Neural progenitor cell (in vitro differentiated cells): ENCODE measurements at places on chromosomes 6 and 20. TPM values are rescaled to one million over a fixed set of nuclear protein-coding genes. Genes with fewer than 3 reads are reported as not detected.

GRCh38 chr6:32970413-32971241, 2.2 kb downstream of the BRD2 start:
- peak overlapping the region; percentile 68 for H3K4me3 ChIP-seq
- H3K36me3 ChIP-seq: peaks cover 12% of the 10 kb centered on the region
- H3K27me3 ChIP-seq: no peaks in the 10 kb centered on the region
- peak; percentile 90 for DNase-seq
- H3K4me1 ChIP-seq: peaks cover 20% of the 10 kb centered on the region

SCAF8 gene
- total RNA-seq: 54.9 and 62.1 TPM in 2 replicates

- H3K36me3 ChIP-seq: no peaks in the 10 kb centered on the region
- no peaks in the 10 kb centered on the region for H3K27me3 ChIP-seq
- H3K4me3 ChIP-seq: no peak overlapping the region
- no peak overlapping the region for H3K27ac ChIP-seq
- DNase-seq: no peak
Observed at GRCh38 chr6:13116155-13116554, 212.2 kb downstream of the TBC1D7 start.

DNA sequence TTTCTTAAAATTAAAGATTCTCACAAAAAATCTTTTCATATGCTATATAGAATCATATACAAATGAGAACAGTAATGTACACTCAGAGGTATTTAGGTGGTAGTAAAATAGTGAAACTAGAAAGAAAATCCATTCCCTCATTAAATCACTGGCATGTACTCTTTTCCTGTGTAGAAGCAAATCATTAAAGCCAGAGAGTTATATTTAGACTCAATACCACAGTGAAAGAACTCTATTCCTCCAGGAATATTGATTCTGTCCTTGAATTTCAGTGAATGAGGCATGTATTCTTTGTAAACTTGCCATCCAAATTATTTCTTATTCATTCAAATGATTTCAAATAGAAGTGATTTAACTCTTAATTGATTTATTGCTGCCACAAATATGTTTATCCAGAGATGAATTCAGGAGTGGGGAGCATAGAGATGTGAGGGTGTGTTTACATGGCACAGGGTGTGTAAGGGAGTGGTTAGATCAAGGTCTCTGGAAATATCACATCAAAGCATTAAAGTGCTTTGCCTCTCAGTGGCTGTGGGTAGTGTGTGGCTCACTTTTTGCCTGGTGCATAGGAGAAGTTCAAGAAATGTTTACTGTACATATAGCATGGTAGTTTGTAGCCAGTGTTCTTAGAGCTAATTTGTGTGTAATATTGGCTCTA, 141.2 kb downstream of the FAM83B start:
- H3K36me3 ChIP-seq: no peaks in the 10 kb centered on the region
- H3K4me1 ChIP-seq: no peaks in the 10 kb centered on the region
- no peak for DNase-seq

DNA sequence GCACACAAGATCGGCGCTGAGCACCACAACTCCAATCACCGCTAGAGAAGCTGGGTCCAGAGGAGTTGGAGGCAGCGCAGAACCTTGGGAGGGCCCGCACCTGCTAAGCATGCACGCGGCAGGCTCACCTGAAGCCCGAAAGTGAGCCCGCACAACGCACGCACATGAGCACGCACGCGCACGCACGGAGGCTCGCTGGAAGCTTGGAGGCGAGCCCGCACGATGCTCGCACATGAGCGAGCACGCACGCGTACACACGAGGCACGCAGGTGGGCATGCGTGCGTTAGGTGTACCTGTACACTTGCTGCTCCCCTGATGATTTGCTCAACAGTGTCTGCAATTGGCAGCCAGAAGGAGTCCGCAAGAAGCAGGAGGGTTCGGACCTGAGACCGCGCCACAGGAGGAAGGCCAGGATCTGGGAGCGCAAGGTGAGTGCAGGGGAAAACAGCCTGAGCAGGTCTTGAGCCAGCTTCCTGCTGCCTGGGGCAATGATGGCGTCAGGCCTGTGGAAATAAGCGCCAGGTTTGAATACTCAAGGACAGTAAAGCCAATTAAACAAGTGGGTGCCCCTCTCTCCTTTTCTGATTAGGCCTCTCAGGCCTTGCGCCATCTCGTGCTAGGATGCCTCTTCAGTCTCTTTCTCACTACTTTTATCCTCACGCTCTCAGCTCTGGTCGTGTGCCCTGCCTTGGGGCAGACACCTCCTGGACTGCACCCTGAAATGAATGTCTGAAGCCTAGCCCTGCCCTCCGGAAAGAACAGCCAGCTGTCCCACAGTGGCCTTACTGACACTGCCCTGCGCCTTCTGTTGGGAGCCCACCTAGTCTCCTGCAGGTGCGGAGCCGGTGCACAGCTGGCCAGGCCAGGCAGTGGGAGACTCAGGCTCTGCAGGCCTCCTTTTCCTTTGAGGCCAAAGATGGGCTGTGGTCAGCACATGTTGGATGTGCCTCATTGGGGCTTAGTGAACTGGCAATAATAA, 340.4 kb downstream of the CDC5L start:
- no peak overlapping the region for H3K4me3 ChIP-seq
- no peaks in the 10 kb centered on the region for H3K36me3 ChIP-seq
- H3K27ac ChIP-seq: no peak overlapping the region

GRCh38 chr6:112879920-112880413, 532.8 kb downstream of the RFPL4B start:
- no peaks in the 10 kb centered on the region for H3K27me3 ChIP-seq
- H3K4me3 ChIP-seq: peak overlapping the region; percentile 34
- H3K4me1 ChIP-seq: peaks cover 23% of the 10 kb centered on the region
- peak overlapping the region; percentile 41 for H3K27ac ChIP-seq
- DNase-seq: peak; percentile 90

TRIM31 gene
- total RNA-seq: not detected in 2 replicates

GMEB2 gene
- 8.0 and 18.6 TPM in 2 replicates for total RNA-seq

DNA sequence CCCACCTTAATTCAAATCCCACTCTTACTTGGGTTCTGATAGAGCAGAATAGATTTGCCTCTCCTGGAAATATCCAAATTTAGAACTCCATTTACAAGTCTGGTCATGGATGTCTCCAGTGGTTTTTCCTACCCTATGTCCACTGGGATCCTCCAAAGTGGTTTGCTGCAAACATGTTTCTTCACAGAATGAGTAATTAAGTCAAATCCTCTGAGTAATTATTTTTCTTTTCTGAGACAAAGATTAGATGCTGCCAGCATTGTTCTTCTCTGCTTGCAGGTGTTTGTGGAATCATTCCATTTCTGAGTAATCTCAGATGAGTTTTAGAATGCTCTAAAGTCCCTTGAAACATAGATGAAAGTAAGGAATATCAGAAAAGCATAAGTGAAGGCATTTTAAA, 21.9 kb downstream of the DTD1 start:
- H3K4me3 ChIP-seq: no peak overlapping the region
- H3K27ac ChIP-seq: no peak overlapping the region
- no peak for DNase-seq
- H3K4me1 ChIP-seq: no peaks in the 10 kb centered on the region
- H3K27me3 ChIP-seq: no peaks in the 10 kb centered on the region

GRCh38 chr6:26184367-26184891, 97.2 kb downstream of the HFE start:
- H3K4me3 ChIP-seq: peak overlapping the region; percentile 63
- peak overlapping the region; percentile 72 for H3K27ac ChIP-seq
- no peak for DNase-seq
- peaks cover 36% of the 10 kb centered on the region for H3K4me1 ChIP-seq
- H3K36me3 ChIP-seq: no peaks in the 10 kb centered on the region

DNA sequence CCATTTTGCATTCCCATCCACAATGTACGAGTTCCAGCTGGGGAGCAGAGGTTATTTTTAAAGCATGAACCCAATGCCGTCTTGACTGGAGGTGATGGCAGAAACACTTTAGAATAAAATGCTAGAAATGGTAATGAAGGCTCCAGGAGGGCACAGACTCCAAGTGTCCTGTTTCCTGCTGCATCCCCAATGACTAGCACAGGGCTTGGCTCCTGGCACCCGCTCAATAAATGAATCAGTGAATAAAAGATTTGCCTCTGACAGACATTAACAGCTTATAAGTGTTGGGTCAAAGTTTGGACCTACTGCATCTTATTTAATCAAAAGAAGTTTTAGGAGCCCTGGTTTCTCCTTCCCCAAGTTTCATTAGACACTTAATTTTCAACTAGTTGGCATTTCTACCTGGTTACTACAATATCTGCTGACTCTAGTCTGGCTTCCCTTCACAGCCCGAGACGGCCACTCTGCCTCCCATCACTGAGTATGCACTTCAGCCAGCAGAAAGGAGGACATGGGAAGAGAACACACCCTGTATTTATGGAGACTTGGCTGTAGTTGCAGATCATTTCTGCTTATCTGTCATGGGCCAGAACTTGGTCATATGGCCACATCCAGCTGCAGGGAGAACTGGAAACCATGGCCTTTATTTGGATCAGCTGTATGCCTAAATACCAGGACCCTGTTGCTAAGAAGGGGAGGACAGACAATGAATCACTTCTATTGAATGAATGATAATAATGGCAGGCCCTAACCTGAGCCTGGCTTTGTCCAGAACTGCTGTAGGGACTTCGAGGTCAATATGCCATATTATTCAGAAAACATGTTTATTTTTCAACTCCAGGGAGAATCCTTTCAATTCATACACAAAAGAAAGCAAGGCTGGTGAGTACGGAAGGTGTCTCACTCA, 63.1 kb downstream of the TTI1 start:
- H3K4me3 ChIP-seq: no peak overlapping the region
- H3K27ac ChIP-seq: no peak overlapping the region
- H3K4me1 ChIP-seq: peaks cover 16% of the 10 kb centered on the region

DNA sequence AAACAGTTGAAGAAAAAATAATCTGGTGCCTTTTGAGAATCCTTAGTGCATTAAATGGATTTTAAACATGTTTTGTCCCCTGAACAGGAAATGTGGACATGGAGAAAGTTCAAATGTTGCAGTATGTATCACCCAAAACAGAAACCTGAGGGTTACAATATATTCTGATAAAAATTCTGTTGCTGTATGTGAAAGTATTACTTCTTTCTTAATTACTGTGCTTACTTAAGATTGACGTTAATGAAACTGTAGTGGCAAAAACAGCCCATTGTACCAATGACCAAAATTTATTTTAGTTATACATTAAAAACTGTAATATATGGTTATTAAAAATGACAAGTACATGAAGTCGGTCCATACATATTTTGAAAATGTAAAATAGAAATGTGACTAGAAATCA, 100.6 kb downstream of the PRDM1 start:
- DNase-seq: no peak
- H3K36me3 ChIP-seq: no peaks in the 10 kb centered on the region
- no peak overlapping the region for H3K27ac ChIP-seq
- H3K4me1 ChIP-seq: peaks cover 8% of the 10 kb centered on the region
- no peaks in the 10 kb centered on the region for H3K27me3 ChIP-seq

GRCh38 chr6:42041481-42042053, 8.8 kb upstream of the TAF8 start:
- no peaks in the 10 kb centered on the region for H3K36me3 ChIP-seq
- peak; percentile 21 for DNase-seq
- peak overlapping the region; percentile 33 for H3K27ac ChIP-seq
- peaks cover 22% of the 10 kb centered on the region for H3K4me1 ChIP-seq
- peaks cover 22% of the 10 kb centered on the region for H3K27me3 ChIP-seq
- H3K4me3 ChIP-seq: no peak overlapping the region

DNA sequence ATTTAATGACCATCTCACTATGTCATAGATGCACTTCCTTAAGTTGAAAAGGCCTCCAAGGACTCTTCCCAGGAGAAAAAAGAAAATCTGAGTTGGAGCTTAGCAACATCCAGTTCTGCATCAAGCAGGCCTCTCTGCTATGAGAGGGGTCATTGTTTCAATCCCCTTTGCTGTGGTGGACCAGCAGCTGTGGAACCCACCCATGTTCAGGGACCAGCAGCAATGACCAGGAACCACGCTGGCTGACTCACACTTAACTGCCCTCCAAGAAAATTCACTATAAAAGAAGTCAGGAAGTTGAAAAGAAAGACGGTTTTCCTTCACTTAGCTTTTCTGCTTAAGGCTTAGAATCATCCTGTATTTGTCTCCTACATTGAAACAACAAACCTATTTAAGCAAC, 1062.4 kb upstream of the FLRT3 start:
- DNase-seq: no peak
- peaks cover 3% of the 10 kb centered on the region for H3K4me1 ChIP-seq
- H3K4me3 ChIP-seq: no peak overlapping the region

DNA sequence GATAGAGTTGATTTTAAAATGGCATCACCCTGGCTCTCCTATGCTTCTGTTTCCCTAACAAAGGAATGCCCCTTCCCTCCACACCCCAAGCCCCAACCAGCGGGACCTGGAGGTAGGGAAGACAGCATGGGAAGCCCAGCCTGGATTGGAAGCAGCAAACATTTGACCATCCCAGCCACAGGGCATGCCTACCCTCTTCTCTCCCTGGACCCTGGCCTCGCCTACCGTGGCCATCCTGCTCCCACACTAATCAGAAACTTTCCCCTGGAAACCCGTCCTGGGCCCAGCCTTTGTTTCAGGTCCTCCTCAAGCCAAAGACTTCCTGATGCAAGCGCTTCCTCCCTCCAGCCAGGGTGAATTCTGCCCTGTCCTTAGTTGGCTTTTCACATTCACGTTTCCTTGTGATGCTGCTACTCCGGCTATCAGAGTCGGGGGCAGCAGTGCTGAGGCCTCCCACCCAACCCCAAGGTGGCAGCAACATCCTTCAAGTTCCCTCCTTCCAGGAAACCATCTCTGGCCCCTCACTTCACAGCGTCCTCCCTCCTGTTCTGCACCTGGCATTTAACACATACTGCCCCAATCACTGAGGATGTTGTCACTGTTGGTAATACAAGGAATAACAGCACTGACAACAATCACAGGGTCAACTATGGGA, 18.2 kb upstream of the ANGPT4 start:
- no peaks in the 10 kb centered on the region for H3K4me1 ChIP-seq
- no peak overlapping the region for H3K27ac ChIP-seq
- no peaks in the 10 kb centered on the region for H3K36me3 ChIP-seq
- H3K27me3 ChIP-seq: no peaks in the 10 kb centered on the region
- H3K4me3 ChIP-seq: no peak overlapping the region

IRF4 gene
- 0.11 and 0.53 TPM in 2 replicates for total RNA-seq

DNA sequence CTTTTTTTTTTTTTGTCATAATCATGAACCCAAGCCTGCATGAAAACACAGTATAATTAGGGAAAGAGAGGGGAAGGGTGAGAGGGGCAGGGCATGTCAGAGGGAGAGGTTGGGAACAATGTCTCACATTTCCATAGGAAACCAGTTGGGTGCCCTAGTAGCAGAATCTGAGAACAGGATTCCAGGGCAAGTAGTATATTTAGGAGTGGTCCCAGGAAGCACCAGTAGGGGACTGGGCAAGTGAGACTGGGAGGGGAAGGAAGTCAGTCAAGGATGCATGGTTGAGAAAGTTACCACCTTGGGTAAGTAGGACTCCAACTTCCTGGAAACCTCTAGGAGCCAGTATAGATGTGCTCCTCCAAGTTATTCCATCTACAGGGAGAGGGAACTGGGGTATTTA, 88.6 kb upstream of the MAFB start:
- H3K4me3 ChIP-seq: no peak overlapping the region
- peaks cover 22% of the 10 kb centered on the region for H3K4me1 ChIP-seq
- DNase-seq: no peak
- no peaks in the 10 kb centered on the region for H3K36me3 ChIP-seq
- H3K27ac ChIP-seq: no peak overlapping the region

SYTL3 gene
- 0.25 TPM in 1 of 2 replicates, not detected in the other for total RNA-seq

- H3K27me3 ChIP-seq: no peaks in the 10 kb centered on the region
- H3K4me3 ChIP-seq: no peak overlapping the region
Observed at GRCh38 chr6:159456349-159456748, 236.7 kb downstream of the SOD2 start.

GRCh38 chr20:43667341-43668132, 623 bp downstream of the MYBL2 start:
- H3K4me1 ChIP-seq: no peaks in the 10 kb centered on the region
- no peak overlapping the region for H3K27ac ChIP-seq
- DNase-seq: peak; percentile 67
- peak overlapping the region; percentile 68 for H3K4me3 ChIP-seq

NRSN1 gene
- total RNA-seq: 0.19 and 0.31 TPM in 2 replicates

AGER gene
- total RNA-seq: 1.1 and 1.4 TPM in 2 replicates
